ENCODE measurements at places on chromosomes 3 and 15.

- DNase-seq = no peak
Measured at GRCh38 chr15:32717426-32718226, at the start of gene GREM1. GREM1 (plus strand) TSS chr15:32718004; CDS start chr15:32730691, 12,687 bp downstream.

DNA sequence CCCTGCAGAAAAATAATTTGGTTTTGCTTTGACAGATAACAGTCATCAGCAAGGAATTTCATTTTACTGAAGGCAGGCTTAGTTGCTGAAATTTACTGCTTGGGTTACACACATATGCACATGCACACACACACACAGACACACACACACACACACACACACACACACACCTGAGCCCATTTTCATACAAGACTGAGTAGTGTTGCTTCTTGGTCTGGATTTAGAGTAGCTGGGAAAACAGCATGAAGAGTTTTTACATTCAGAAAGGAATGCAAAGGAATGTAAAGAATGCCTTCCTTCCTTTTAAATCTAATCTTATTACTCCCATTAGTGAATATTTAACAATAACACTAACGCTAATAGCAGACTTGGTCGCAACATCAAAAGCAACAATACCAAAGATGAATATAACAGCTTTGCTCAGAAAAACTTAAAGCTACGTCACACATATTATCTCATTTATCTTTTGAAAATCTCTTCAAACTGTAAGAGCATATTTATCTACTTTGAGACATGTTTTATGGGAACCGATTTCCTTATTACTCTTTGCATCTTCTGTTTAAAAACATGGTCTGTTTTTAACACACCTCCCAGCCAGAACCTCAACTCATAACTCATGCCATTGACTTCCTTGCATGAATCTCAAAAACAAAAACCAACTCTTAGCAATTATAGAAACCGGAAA, 32.5 kb downstream of the RFTN1 start:
- DNase-seq = no peak

GRCh38 chr3:7226393-7226792, 365.5 kb downstream of the GRM7 start:
- DNase-seq = no peak

DNA sequence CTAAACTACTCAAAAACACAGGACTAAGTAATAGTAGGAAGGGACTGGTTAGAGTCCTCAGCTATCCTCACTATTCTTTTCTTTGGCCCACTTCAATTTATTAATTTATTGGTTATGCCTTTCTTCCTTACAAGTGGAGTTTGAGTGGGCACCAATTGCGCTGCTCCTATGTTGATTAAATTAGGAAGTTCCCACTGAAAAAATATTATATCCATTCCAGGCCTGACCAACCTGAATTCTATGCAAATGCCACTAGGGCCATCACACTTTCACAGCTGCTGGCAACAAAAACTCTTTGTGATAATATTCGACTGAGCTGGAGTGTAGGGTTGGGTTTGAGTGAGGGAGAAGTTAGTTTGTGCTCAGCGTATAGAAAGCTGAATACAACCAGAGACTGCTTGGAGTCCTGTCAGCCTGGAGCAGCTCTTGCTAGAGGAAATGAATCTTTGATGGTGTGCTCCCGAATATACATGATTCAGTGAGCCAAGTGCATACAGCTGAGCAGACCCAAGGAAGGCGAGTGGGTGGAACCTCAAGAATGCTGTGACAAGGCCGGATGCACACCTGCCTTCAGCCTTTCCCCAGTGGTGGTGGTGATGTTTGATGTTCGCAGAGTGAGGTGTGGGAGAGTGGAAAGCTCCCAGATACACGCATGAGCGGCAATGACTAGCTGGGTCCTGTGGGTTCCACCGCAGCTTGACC, 1.5 kb downstream of the ARHGEF3 start:
- DNase-seq = no peak

DNA sequence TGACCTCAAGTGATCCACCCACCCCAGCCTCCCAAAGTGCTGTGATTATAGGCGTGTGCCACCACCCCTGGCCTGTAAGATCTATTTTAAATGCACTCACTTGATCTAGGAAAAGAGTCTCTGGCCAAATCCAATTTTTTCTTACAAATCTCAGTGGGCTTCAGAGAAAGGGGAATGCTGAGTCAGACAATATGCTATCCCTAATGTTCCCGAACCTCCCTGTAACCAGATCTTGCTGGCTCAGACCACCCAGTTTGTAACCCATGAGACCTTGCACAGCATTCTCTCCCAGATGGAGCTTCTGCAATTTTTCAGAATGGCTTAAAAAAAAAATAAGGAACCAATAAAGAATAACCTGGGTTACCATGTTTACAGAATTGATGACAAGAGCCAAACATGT, 205.8 kb downstream of the RYR3 start:
- no peak for DNase-seq

All from NCI-H2029 (cell line).